ENCODE measurements at places on chromosomes 7 and 10.

DNA sequence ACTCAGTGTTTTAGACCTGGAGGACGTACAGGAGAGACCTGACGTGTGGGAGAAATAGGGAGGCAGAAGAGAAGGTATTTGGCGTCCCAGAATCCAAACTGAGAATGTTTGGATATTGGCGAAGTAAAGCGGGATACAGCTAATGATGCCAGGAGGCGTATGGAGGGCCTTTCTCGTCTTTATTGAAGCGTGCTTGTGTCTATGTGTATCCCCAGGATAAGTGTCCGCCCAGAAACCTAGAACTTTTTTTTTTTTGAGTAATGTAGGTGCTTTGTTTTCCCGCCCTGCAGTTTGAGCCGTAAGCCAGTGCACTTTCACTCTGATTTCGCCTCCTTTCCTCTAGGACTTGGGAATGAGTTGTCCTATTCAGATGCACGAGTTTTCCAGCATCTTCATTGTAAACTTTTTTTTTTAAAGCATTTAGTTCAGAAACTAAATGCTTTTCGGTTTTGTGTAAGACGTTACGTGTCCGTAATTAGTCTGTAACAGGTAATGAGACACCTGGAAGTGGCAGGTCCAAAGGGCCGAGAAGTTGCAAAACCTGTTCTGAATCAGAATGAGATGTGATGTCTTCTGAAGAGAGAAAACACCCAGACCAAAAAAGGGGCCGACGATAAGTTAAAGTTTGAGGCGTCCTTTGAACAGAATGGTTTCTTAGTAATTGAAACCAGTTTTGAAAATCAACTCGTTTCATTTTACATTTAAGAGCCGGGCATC lies 746 bp downstream of the ARL5B start:
- peak; percentile 23 for DNase-seq

DNA sequence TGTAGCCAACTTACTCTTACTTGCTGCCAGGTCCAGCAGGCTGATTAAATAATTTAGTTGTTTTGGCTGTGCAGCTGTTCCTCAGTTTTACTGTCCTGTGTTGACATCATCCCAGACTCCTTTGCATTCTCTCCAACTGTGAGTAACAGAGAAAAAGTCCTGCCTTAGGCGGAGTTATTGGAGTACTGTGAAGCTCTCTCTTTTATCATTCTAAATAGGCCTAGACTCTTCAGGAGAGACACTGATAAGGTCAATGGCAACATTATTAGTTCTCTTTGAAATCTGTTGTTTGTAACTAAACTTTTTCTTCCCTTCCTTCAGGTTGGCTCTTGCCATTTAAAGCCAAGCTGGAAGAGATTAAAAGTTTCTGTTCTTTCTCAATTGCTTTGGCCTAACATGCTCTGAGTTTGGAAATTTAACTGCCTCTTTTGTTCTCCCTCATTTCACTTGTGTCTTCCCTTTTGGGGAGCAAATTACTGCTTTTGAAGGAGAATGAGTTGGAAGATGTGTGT lies 215.7 kb upstream of the CSTF2T start:
- no peak for DNase-seq

DNA sequence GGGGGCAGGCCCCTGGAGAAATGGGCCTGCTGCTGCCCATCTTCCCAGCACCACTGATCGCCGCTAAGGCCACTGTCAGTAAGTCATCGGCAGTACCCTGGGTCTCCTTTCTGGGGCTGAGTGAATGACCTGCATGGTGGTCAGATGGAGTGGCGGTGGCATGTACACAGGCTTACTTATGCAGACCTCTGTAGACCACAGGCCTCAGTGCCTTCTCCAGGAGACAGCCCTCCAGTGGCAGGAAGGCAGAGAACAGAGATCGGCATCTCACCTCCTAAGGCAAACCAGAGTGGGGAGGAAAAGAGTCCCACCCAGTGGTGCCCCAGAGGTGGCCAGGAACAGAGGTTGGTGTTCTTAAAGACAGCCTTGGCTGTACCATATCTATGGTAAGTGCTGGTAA lies 22.8 kb upstream of the LRRC4 start:
- DNase-seq = no peak

- DNase-seq = no peak
Observed at GRCh38 chr7:27513885-27514284, 148.8 kb downstream of the HIBADH start.

- peak; percentile 46 for DNase-seq
Observed at GRCh38 chr10:126500866-126501265, 112.6 kb upstream of the ADAM12 start.
